ENCODE measurements at places on chromosomes 3 and 15. TPM values are rescaled to one million over a fixed set of nuclear protein-coding genes. Genes with fewer than 3 reads are reported as not detected.

The NLGN1 gene
- total RNA-seq: not detected

The MME gene
- not detected for total RNA-seq

The GOLGA8Q gene
- 1.6 TPM for total RNA-seq

The GOLGA8M gene
- total RNA-seq: 1.8 TPM

The MITF gene
- not detected for total RNA-seq

The SPSB4 gene
- not detected for total RNA-seq

The ZNF860 gene
- not detected for total RNA-seq

The SAMMSON gene
- not detected for total RNA-seq

The KIF9 gene
- 3.6 TPM for total RNA-seq

The CIB2 gene
- total RNA-seq: 0.55 TPM

The GRIP2 gene
- total RNA-seq: 0.45 TPM

The ZBTB20 gene
- 11.4 TPM for total RNA-seq

The ATRIP gene
- total RNA-seq: 17.4 TPM

The GHSR gene
- total RNA-seq: not detected

The DUOXA2 gene
- not detected for total RNA-seq

The POPDC2 gene
- total RNA-seq: 2.9 TPM

The CPA3 gene
- total RNA-seq: not detected

The ADAMTS17 gene
- 4.1 TPM for total RNA-seq

The WWTR1 gene
- total RNA-seq: 0.77 TPM

The WDR93 gene
- not detected for total RNA-seq

The SI gene
- total RNA-seq: not detected

The B2M gene
- total RNA-seq: 11,726 TPM

The EHHADH gene
- 2.0 TPM for total RNA-seq

The ECE2 gene
- total RNA-seq: not detected

The KBTBD12 gene
- total RNA-seq: not detected

The UACA gene
- 4.1 TPM for total RNA-seq

The BCL6 gene
- 12.7 TPM for total RNA-seq

The MINDY4B gene
- not detected for total RNA-seq

The MYO5A gene
- 34.0 TPM for total RNA-seq

The GOLGA6L10 gene
- 0.54 TPM for total RNA-seq

The LNP1 gene
- 0.72 TPM for total RNA-seq

The MOBP gene
- not detected for total RNA-seq

The PIERCE2 gene
- not detected for total RNA-seq

The NUTM1 gene
- total RNA-seq: not detected

The GOLGA8T gene
- total RNA-seq: not detected

The SIDT1 gene
- 31.6 TPM for total RNA-seq

The SLC27A2 gene
- 9.9 TPM for total RNA-seq

The A4GNT gene
- total RNA-seq: not detected

The CEMIP gene
- total RNA-seq: not detected

The ACAP2 gene
- 71.1 TPM for total RNA-seq
